ENCODE measurements at places on chromosomes 6 and 20. TPM values are rescaled to one million over a fixed set of nuclear protein-coding genes. Genes with fewer than 3 reads are reported as not detected.

The ABHD16B gene
- total RNA-seq = not detected

DNA sequence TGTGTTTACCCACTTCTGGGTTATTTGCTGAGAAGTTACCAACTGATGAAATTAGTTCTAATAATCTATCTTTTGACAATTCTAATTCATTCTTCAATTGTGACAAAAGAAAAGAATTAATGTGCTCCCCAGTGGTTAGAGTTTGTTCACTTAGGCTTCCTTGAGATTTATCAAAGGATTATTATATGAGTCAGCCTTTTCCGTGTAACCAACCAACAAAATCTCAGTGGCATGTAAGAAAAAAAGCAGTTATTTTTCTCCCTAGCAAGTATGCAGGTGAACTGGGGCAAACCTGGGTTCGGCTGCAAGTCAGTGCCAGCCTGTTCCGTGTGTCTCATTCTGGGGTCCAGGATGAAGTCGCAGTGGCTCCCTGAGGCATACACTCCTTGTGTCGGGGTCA lies 28.8 kb upstream of the HIVEP1 start:
- peaks cover 5% of the 10 kb centered on the region for H3K4me1 ChIP-seq
- no peak for DNase-seq
- no peaks in the 10 kb centered on the region for H3K27me3 ChIP-seq

DNA sequence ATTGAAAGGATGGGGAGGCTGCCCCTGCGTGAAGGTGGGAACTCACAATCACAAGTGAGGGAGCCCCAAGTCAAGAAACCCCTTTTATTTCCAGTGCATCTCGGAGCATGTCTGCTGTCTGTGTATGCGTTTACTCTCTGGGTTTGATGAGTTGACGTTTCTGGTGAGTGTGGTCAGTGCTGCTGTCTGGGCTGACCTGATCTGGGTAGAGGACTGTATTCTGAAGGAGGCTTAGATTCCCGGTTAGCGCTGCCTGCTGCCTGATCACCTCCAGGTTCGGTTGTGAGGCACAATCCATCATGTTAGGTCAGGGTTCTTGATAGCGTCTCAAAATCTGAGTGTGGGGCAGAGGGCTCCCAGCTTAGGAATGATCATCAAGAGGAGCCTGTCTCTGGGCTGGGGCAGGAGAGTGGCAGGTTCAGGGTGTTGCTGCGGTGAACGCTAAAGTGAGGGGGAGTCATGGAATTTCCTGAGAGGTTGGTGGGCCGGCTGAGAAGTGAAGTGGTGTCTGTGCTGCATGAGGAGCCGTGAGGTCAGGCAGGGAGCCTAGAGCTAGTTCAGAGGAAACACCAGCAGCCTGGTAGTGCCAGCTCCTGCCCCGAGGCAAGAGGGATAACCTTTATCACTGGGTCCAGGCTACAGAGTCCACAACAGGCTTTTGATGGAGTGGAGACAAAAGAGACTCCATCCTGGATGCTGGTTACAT lies 225.3 kb upstream of the CST7 start:
- H3K27ac ChIP-seq = no peak overlapping the region
- no peak overlapping the region for H3K4me3 ChIP-seq
- H3K27me3 ChIP-seq = no peaks in the 10 kb centered on the region
- H3K36me3 ChIP-seq = no peaks in the 10 kb centered on the region
- no peaks in the 10 kb centered on the region for H3K4me1 ChIP-seq

DNA sequence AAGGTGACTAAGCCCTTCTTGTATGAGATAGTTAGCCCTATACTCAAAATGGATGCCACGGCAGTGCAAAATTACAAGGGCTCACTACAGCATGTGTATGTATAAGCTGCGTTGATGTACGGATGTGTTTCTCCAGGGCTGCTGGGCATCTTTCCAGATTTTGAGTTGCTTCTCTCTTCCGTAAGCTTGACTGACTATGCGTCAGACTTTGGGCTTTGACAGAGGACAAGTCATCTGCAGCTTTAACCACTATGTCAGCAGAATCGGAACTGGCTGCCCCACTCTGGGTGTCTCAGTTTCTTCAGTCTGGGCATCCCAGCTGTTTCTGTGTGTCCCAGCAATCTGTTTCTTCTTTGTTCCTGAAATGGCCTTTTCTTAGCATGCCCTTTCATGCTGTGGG lies 241.6 kb downstream of the BTBD3 start:
- no peaks in the 10 kb centered on the region for H3K27me3 ChIP-seq
- H3K27ac ChIP-seq = no peak overlapping the region
- no peaks in the 10 kb centered on the region for H3K36me3 ChIP-seq

The CCM2L gene
- 89.4 TPM for total RNA-seq

DNA sequence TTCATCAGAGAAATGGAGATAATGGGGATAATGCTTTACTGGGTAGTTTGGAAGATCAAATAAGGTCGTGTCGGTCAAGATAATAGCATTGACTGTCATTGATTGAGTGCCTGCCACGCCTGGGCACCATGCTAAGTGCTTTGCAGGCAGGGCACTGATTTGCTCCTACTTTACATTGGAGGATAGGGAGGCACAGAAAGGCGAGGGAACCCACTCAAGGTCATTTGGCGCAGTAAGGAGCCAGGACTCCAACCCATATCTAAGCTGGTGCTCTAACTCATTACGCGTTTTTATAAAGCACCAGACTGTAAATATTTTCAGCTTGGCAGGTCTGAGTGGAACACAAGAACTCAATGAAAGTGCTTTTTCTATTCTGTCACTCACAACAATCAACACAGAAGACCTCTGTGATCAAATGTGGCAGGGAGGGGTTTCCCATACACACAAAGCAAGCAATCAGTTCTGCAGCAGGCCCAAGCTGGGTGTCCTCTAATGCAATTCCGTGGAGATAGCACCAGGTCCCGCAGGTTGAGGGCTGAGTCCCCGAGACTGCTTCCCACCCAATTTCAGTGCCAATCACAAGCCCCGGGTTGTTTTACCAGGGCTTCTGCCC lies 373.6 kb downstream of the CDH26 start:
- DNase-seq = no peak
- H3K27ac ChIP-seq = no peak overlapping the region
- H3K36me3 ChIP-seq = no peaks in the 10 kb centered on the region
- H3K27me3 ChIP-seq = no peaks in the 10 kb centered on the region
- no peak overlapping the region for H3K4me3 ChIP-seq
- no peaks in the 10 kb centered on the region for H3K4me1 ChIP-seq

DNA sequence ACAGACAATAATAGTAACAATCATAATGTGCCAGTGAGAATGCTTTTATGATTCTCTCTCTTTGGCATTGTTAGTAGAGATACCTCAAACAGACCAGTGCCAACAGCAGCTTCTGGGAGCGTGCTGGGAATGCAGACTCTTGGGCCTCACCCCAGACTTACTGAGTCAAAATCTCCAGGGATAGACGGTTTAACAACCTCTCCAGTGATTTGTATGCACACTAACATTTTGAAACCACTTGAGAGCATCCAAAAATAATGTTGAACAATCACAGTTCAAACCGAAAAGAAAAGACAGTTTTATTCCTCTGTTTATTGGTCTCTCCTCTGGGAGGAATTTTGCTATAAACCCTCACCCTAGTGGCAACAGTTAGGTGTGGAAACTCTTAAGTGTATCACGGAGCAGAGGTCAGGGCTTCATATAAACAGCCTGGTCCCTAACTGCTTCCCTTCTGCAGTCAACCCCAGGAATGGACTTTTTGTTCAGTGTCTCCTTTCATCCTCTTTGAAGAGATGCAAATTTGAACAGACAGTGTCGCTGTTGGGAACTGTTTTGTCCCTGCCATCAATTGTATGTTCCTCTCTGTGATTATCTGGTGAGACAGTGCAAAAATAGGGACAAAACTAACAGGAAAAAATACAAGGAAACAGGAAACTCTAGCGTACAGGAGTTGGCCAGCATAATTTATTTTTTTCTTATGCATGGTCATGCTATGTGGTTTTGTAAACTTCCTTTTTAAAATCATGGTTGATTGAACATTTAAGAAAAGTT lies 162.4 kb upstream of the BTBD3 start:
- H3K36me3 ChIP-seq = no peaks in the 10 kb centered on the region
- H3K27ac ChIP-seq = no peak overlapping the region
- no peaks in the 10 kb centered on the region for H3K4me1 ChIP-seq
- no peak overlapping the region for H3K4me3 ChIP-seq
- DNase-seq = no peak

DNA sequence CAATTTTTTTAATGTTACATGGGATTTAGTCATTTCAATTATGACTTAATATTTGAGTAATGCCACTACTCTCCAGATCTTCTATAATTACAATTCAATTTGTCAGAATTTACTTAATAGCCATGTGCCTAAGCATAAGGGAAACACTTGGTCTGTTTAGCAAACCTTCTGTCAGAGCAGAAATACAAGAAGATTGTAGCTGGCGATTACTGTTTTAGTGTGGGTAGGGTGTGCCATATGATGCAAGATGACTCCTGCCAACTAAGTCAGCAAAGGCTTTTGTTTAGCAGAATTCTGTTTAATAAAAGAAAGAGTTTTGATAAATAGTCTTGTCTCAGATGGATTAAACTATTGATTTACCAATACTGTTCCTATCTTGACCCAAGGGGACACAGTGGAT lies 455.4 kb downstream of the RNF144B start:
- no peak overlapping the region for H3K4me3 ChIP-seq
- H3K36me3 ChIP-seq = no peaks in the 10 kb centered on the region
- H3K4me1 ChIP-seq = no peaks in the 10 kb centered on the region
- H3K27ac ChIP-seq = no peak overlapping the region
- no peak for DNase-seq

DNA sequence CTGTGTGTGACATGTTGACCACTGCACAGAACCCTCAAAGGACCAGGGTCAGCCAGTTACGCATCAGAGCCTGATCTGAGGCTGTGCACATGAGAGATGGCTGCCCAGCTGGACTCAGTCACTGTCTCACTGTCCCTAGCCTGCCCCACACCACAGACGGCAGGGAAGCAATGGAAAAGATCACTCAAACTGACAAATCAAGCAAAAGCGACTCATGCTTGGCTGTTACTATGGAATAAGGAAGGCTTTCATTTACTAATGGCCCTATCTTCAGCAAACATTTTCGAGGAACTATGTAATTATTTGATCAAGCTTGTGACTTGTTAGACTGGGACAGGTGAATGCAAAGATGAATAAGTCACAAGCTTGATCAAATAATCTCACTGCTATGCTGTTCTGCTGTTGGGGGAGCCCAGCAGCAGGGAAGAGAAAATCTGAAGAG lies 137.0 kb downstream of the SLC23A2 start:
- H3K4me1 ChIP-seq = no peaks in the 10 kb centered on the region
- H3K27ac ChIP-seq = no peak overlapping the region
- H3K27me3 ChIP-seq = no peaks in the 10 kb centered on the region
- no peak overlapping the region for H3K4me3 ChIP-seq

DNA sequence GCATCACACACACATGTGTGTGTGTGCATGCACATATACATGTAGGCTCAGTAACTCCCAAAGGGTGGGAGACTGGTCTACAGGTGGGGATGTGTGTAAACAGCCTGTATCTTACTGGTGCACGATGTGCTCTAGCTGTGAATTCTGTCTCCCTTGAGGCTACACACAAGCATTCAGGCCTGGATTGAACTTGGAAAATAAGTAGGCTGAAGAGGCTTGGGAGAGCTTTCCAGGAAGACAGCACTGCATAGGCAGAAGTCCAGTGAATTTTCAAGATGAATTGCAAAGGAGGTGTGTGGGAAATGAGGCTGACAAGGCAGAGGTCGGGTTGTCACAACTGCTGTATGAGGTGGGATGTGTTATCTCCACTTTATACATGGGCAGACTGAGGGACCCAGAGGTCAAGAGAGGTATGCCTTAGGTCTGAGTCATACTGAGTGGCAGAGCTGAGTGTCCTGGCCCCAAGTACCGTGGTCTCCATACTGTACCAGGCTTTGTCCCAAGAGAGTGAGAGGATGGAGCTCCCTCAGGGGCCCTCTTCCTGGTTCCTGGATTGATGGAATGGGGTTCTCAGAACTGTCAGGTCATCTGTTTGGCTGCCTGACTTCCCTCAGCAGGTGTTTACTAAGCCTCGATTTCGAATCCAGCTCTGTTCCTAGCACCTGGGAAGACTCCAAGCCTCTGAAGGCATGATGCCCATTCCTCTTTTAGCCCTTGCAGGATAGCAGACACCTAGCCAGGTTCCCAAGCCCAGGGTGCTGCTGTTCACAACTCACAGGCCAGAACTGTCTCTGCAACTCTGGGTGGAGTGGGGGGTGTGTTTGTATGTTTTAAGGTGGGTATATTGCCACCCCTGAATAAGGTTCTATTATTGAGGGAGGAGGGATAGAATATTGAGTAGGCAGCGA lies 14.4 kb downstream of the SNPH start:
- no peaks in the 10 kb centered on the region for H3K36me3 ChIP-seq
- no peaks in the 10 kb centered on the region for H3K4me1 ChIP-seq
- no peaks in the 10 kb centered on the region for H3K27me3 ChIP-seq
- H3K4me3 ChIP-seq = no peak overlapping the region
- no peak for DNase-seq
- H3K27ac ChIP-seq = no peak overlapping the region

The THBS2 gene
- 4.1 TPM for total RNA-seq

The BHLHE23 gene
- not detected for total RNA-seq

DNA sequence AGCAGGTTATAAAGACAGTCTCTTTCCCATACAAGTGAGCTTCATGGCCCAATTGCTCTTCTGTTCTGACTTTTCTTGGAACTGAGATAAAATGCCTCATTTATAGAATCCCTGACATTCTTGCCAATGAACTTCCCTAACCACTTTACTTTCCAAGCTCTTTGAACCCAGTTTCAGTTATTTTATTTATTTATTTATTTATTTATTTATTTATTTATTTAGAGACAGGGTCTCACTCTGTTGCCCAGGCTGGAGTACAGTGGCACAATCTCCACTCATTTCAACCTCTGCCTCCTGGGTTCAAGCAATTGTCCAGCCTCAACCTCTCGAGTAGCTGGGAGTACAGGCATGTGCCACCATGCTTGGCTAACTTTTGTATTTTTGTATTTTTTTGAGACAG lies 138.5 kb upstream of the ZNF184 start:
- no peaks in the 10 kb centered on the region for H3K27me3 ChIP-seq
- no peak overlapping the region for H3K27ac ChIP-seq
- no peaks in the 10 kb centered on the region for H3K36me3 ChIP-seq
- no peak for DNase-seq
- H3K4me3 ChIP-seq = no peak overlapping the region

- no peak for DNase-seq
- H3K4me3 ChIP-seq = no peak overlapping the region
- H3K27ac ChIP-seq = no peak overlapping the region
- H3K36me3 ChIP-seq = no peaks in the 10 kb centered on the region
Measured at GRCh38 chr6:133128191-133128590, 113.0 kb upstream of the EYA4 start.

DNA sequence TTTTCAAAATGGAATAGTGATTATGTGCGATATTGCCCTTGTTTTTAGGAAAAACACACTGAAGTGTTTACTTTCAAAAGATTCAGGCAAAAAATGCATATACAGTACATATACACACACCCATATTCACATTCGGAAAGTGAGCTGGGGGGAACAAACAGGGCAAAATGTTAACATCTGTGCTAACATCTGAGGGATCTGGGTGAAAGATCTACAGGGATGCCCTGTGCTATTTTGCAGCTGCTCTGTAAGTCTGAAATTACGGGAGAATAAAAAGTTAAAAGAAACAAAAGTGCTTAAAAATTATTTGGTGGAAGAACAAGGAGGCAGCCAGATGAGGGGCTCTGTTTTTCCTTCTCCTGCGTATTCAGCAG lies 860 bp downstream of the CST3 start:
- peaks cover 25% of the 10 kb centered on the region for H3K27me3 ChIP-seq
- peak overlapping the region; percentile 77 for H3K4me3 ChIP-seq
- peak overlapping the region; percentile 90 for H3K27ac ChIP-seq
- no peak for DNase-seq
- H3K36me3 ChIP-seq = no peaks in the 10 kb centered on the region

The ERGIC3 gene
- total RNA-seq = 144 TPM

The JPH2 gene
- total RNA-seq = 1.0 TPM

Data from spleen (tissue), 13 donors.